ENCODE measurements at places on chromosomes 6 and 20. TPM values are rescaled to one million over a fixed set of nuclear protein-coding genes. Genes with fewer than 3 reads are reported as not detected.

GRCh38 chr6:6402591-6402990 lies 82.1 kb upstream of the F13A1 start:
- DNase-seq = no peak

DNA sequence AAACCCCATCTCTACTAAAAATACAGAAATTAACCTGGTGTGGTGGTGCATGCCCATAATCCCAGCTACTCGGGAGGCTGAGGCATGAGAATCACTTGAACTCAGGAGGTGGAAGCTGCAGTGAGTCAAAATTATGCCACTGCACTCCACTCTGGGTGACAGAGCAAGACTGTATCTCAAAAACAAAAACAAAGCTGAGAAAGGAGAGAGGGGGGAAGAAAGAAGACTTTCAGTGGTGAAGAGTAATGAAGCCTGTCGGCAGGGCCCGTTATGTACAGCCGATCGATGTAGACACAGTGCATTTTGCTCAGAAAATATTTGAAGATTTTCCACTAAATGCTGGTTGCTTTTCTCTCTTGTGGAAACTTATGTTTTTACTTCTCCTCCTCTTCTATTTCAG lies 13.8 kb downstream of the VAPB start:
- no peak for DNase-seq

GRCh38 chr6:111763381-111763780 lies 109.9 kb downstream of the FYN start:
- DNase-seq = no peak

MPC1 gene
- 34.6 TPM for total RNA-seq

DNA sequence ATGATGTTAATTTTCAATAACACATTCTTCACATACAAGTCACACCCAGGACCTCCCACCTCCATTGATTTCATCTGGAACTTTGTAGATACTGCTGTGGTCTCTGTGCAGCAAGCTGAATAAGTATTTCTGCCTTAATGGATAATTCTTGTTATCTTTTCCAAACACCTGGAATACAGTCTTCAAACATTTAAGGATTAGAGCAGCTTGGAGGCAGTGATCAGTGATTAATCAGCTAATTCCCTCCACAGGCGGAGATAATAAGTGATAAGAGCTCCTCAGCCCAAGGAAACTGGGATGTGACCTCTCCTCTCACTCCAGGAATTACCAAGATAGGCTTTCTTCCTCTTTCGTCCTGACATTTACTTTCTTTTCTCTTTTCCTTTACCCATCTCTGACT lies 110.7 kb downstream of the FIG4 start:
- no peak for DNase-seq

DNA sequence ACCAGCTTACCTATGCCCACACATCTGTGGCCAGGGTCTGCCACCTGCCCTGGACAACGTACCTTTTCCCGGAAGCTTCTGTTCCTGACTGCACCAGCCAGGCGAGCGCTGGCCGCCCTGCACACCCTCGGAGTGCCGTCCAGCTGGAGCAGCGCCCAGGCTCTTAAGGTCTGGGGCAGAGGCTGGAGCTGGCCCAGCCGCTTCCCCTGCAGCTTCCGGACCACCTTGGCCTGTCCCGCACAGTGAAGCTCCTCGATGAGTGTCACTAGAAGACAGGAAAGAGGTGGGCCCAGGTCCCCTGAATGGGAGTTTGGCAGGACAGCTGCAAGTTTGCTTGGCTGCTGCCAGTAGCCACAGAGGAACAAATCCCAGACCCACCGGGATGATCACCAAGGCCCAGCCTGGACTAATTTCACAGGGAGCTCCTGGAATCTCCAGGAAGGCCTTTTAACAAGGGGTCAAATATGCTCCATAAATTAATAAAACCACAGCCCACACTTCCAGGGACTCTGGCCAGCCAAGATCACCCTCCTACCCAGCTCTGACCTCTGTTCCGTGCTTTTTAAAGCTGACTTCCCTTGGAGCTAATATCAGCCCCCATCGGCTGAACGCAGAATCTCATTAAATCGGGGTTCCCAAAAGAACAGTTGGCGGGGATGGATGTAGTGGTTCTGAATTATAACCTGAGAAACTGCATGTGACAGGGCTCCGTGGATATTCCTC lies 82.3 kb downstream of the PTPN1 start:
- DNase-seq = no peak

DNA sequence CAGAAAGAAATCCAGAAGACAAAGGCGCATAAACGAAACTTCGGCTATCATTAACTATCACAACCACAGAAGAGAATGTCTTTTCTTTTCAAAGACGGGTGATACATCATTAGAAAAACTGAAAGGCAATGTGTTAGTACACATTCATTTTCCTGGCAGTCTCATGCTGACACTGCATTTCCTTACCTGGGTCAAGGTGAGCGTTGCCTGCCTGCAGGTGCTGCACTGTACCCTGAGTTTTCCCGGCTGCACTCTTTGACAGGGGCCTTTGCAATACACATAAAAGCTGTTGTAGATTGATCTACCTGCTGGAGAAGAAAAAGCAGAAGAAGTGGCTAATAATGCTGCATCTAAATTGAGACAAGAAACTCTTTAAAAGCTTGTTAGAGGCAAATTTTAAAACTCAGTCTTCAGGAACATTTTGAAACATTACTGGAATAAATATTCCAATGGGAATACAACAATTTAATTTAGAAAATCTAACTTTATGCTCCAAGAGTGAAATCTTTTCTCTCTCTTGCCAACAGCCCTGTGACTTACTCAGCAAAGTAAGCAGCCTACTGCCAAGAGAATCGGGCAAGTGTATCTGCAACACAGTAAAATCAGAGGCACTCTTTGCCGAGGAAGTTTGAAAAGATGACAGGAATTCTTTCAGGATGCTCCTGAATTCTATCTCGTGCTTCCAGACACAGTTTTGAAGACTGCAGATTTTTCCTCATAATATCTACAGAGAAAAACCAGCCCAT lies 526.4 kb downstream of the PRKN start:
- DNase-seq = no peak

GRCh38 chr6:112221981-112222852 lies 32.1 kb downstream of the LAMA4 start:
- DNase-seq = no peak

GRCh38 chr6:91082311-91082832 lies 495.5 kb upstream of the MAP3K7 start:
- peak; percentile 37 for DNase-seq

- DNase-seq = no peak
These were observed 5.2 kb downstream of the TMEM30A start for GRCh38 chr6:75279418-75279817.

DNA sequence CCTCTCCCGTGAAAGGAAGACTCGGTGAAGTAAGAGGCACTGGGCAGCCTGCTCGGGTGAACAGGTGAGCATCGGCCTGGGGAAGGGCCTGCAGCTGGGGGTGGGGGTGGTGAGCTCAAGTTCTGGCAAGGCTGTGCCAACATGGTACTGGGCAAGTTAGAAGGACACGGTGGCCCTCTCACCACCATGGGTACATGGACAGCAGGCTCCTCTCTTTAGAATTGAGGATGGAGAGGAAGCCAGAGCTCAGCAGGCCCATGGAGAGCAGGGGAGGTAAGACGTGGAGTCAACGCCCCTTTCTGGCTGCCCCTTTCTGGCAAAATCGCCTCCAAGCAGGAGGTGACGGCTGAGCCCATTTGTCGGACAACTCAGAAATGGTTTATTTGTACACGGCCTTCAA lies 135.6 kb downstream of the ANKRD60 start:
- no peak for DNase-seq

GRCh38 chr6:168091381-168092264 lies 12.6 kb upstream of the FRMD1 start:
- no peak for DNase-seq

RAB44 gene
- not detected for total RNA-seq

GRCh38 chr20:43936104-43936770 lies 21.6 kb downstream of the TOX2 start:
- DNase-seq = no peak

DNA sequence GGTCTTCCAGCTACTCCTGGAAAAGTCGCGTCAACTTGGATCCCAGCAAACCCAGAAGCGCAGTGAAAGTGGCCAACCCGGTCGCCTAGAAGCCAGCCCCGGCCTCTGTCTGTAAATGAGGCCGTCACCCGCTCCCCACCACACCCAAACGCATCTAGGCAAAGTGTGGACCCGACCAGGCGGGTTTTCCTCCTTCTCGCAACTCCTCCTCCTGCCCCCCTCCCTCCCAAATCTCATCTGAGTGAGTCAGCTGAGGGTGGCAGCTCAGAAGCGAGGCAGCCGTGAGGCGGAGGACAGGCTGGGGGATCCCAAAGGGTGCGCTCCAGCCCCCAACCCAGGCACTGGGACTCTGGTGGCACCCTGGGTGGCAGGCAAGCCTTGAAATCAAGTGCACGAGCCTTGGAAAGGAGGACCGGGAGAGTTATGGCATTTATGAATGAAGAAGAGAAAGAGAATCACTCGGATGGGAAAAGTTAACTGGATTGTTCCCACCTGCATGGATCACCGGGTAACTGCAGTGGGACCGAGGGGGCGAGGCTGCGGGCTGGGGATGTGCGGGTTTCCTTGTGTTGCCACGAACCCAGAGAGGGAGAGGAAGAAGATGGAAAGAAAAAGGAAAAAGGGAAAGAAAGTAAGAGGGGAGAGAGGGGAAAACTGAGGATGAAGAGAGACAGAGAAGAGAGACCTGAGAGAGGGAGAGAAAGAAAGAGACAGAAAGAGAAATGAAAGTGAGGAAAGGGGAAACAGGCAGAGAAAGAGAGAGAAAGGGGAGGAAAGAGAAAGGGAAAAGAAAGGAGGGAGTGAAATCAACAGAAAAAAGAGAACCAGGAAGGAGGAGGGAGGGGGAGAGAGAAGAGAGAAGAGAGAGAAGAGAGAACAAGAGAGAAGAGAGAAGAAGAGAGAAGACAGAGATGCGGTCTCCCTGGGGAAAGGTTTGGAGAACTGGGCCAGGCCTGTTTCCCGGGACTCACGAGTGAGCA lies at the start of gene APCDD1L:
Gene APCDD1L, minus strand, starts transcription at position 167 of the 980 bp plus-strand sequence. CDS start 692 bp downstream, outside the sequence.
- no peak for DNase-seq

TCF21 gene
- 0.16 TPM for total RNA-seq

DNA sequence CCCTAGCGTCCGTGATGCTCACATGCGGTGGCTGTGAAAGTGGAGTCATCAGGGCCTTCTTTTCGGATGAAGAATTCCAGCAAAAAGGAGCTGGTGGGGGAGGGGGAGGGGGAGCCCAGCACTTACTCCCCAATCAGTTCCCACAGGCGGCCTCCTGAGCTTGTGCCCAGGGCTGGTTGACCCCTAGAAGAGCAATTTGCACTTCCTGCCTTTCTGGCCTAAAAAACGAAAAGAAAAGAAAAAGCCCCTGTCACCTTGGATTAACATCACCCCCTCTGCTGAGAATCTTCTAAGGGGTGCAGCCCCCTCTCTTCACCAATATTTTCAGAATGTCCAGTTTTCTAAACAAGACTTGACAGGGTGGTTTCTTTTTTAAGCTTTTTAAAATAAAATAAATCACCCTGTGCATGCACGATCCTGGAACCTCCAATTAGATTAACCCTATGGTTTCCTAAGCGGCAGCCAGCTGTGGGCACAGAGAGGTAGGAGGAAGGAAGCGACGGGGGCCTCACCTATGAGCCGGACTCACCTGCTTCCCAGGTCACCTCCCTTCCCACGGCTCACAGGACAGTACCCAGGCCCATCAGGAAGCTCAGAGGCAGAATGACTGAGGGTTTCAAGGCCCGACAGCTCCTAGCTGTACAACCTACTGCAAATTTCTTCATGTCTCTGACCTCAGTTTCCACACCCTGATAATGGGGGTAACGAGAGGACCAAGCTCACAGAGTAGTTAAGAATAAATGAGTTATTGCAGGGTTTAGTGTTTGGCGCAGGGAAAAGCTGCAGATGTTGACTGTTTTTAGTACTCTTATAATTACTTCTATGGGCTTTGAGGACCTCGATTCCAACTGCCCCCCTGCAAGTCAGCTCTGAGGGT lies 10.5 kb upstream of the TGM2 start:
- DNase-seq = no peak

GRCh38 chr20:43583982-43584432 lies 6.7 kb upstream of the IFT52 start:
- peak; percentile 62 for DNase-seq

DNA sequence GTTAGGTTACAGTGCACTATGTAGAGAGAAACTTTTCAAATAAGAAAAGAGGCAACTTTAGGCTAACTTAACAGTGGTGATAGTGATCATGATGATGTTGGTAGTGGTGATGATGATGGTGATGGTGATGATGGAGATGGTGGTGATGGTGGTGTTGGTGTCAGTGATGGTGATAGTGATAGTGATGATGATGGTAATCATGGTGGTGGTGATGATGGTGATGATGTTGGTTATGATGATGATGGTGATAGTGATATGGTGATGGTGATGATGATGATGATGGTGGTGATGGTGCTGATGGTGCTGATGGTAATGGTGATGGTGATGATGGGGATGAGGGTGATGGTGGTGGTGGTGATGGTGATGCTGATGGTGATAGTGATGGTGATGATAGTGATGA lies 107.4 kb downstream of the DLL1 start:
- no peak for DNase-seq

ACTL10 gene
- total RNA-seq = not detected

DNA sequence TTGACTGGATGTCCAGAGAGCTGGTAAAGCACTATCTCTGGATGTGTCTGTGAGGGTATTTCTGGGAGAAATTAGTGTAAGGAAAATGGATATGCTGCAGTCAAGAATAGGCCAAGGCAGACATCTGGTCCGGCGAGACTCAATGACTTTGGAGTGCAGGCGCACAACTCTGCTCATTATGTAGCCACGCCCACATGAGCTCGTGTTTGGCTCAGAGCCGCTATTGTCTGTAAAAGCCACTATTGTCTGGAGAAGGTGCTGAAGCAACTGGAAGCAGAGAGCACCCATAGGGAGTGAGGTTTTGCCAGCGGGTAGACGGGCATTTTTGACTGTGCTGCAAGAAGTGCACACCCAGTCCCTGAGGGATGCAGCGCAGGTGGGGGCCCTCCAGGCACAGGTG lies 305.0 kb upstream of the POU3F2 start:
- no peak for DNase-seq

DNA sequence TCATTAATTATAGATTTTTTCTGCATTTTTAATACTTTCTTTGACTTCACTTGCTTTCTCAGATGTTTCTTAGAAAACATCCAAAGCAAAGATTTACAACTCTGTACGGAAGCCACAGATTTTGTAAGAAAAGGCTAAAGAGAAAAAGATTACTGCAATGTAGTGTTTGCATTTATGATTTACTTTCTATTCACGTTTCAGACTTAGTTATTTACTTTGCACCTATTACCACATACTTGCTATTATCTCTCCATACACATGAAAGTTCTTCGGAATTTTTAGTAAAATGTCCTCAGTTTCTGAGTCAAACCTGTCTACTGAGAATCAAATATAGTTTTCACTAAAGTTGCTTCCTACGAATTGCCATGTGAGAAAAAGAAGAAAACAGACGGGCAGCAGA lies 22.2 kb upstream of the PHACTR2 start:
- no peak for DNase-seq

- DNase-seq = no peak
These were observed 10.9 kb downstream of the PMEPA1 start for GRCh38 chr20:57698867-57699275.

TINAG gene
- not detected for total RNA-seq

All from SK-MEL-5 (cell line).